ENCODE measurements at places on chromosomes 4 and X.

GRCh38 chr4:25687773-25688172, 32.1 kb downstream of the SLC34A2 start:
- no peak for DNase-seq

DNA sequence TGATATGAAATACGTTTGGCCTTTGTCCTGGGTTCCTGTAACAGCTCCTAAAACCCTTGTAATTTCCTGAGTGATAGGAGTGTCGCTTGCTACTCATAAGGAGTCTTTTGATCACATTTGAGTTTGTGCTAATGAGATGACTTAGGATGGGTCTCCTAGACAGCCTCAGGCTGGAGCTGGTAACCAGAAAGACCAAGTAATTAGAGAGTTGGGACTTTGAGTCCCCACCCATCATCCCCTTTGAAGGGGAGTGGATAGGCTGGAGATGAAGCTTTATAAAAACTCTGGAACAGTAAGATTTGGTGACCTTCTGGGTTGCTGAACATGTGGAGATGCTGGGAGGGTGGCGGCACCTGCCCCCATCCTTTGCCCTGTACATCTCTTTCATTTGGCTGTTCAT, 2.9 kb downstream of the SEC24B start:
- DNase-seq: no peak

GRCh38 chr4:26984896-26985295, 124.3 kb downstream of the STIM2 start:
- no peak for DNase-seq

- DNase-seq: no peak
Measured at GRCh38 chr4:147864607-147865006, 132.7 kb downstream of the ARHGAP10 start.

- DNase-seq: no peak
Measured at GRCh38 chrX:19193565-19193964, 71.3 kb upstream of the ADGRG2 start.

GRCh38 chr4:155679343-155679742, 12.7 kb downstream of the GUCY1A1 start:
- no peak for DNase-seq

GRCh38 chr4:143743591-143743990, 43.1 kb upstream of the FREM3 start:
- DNase-seq: no peak

- no peak for DNase-seq
Measured at GRCh38 chrX:64975491-64975890, 759 bp downstream of the ZC4H2 start.

DNA sequence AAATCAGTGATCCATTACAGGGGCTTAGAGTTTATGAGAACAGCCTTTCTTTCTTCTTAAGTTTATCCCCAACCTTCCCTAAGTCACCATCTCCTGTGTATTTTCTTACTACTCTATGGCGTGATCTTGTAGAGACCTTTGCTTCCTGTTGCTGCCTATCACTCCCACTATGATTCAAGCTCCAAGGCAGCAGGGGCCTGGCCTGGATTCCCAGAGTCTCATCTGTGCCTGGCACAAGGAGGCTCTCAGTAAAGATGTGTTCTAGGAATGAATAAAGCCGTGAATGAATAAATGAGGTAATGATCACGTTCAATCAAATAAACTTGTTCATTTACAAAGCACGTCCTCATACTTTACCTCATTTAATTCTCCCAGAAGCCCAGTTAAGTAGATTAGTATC, 45.4 kb downstream of the CC2D2A start:
- no peak for DNase-seq

DNA sequence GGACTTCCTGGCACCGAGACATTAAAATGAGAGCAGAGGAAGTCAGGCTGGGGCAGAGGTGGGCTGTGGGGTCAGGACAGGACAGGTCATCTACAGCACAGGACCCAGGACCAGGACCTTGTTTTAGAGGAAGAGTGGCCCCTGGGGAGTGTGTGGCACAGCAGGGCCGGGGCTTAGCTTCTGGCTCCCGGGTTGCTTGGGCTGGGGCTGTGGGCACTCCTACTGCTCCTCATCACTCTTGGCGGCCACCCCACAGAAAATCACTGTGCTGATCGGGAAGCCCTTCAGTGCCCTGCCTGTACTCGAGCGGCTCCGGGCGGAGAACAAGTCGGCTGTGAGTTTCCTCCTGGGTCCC, 8.1 kb upstream of the ATP6AP1 start:
- DNase-seq: no peak

- no peak for DNase-seq
Measured at GRCh38 chr4:80594701-80595100, 259.2 kb downstream of the CFAP299 start.

DNA sequence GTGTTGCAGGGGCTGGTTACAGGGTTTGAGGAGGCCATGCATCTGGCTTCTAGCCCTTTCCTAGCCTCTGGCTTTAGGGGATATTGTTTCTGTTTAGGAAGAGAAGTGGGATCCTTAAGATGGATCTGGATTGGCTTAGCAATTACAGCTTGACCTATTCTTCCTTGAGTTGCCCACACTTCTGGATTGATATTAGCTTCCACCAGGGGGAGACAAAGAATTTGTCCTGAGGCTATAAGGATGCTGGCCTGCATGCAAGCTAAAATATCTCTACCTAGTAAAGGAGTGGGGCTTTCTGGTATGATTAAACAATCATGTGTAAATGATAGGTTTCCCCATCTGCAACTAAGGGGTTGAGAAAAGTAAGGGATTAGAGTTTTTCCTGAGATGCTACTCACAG, 117.2 kb downstream of the TEX13C start:
- DNase-seq: no peak

- no peak for DNase-seq
Measured at GRCh38 chr4:79014230-79014629, 75.0 kb upstream of the PAQR3 start.

GRCh38 chr4:160159457-160159856, 1056.6 kb downstream of the RAPGEF2 start:
- DNase-seq: no peak

DNA sequence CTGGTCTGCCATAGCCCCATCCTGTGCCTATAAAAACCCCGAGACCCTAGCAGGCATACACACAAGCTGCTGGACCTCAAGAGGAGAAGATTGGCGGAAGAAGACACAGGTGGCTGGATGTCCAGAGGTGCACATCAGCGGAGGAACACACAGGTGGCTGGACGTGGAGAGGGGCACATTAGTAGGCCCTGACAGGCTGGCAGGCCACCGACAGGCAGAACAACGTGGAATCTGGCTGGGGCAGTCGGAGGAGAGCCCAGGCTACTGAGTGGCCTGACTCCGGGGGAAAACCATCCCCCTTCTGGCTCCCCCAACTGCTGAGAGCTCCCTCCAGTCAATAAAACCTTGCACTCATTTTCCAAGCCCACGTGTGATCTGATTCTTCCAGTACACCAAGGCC, 512.5 kb upstream of the AMOT start:
- no peak for DNase-seq

- DNase-seq: no peak
Measured at GRCh38 chr4:7322166-7322991, 112.4 kb downstream of the PSAPL1 start.

- DNase-seq: no peak
Measured at GRCh38 chrX:54747733-54748393, 50.2 kb downstream of the ITIH6 start.

DNA sequence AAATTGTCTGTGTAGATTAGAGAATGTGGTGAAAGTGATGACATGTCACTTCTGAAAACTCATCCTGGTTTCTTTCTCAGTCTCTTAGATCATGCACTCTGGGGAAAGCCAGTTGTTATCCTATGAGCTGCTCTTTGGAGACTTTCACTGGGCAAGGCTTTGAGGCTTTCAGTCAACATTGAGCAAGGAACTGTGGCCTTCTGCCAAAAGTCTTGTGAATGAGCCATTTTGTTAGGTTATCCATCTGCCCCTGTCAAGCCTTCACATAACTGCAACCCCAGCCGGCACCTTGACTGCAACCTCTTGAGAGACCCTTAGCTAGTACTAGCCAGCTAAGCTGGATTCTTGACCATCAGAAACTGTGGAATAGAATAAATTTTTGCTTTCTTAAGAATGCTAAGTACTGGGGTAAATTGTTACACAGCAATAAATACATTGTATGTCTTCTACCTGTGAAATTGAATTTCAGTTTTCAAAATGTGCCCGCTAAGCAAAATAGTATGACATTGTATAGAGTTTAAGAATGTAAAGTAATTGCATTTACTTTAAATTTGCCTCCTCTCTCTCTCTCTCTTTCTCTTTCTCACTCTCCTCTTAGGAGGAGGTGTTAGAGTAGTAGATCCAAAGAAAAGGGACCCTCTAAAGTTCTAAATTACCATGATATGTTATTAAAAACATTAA, 1273.0 kb downstream of the RAPGEF2 start:
- DNase-seq: no peak

- DNase-seq: no peak
Measured at GRCh38 chr4:123545667-123546572, 149.3 kb downstream of the SPRY1 start.

- DNase-seq: no peak
Measured at GRCh38 chrX:49901048-49901447, 21.3 kb upstream of the CLCN5 start.

GRCh38 chrX:10855845-10856244, 235.5 kb upstream of the MID1 start:
- DNase-seq: no peak
